Mesothelial cell of epicardium (in vitro differentiated cells): ENCODE measurements at places on chromosomes 16 and 17. TPM values are rescaled to one million over a fixed set of nuclear protein-coding genes. Genes with fewer than 3 reads are reported as not detected.
A peak's percentile ranks its signal among the peaks of the same experiment; 100 is the strongest.

The CLEC18C gene
- 0.16 TPM in 1 of 3 replicates, not detected in the others for total RNA-seq

The METTL9 gene
- total RNA-seq, result 138 to 145 TPM (median 142 TPM) in 3 replicates

The UMOD gene
- not detected in 3 replicates for total RNA-seq

The TSPAN10 gene
- total RNA-seq, result 2.9 to 3.7 TPM (median 3.1 TPM) in 3 replicates

The CHTF18 gene
- total RNA-seq, result 85.6 to 89.2 TPM (median 87.5 TPM) in 3 replicates

The CCDC154 gene
- total RNA-seq, result 3.9 to 5.6 TPM (median 4.2 TPM) in 3 replicates

The ATP1B2 gene
- total RNA-seq, result 9.6 to 10.5 TPM (median 10.2 TPM) in 3 replicates

The OR1F1 gene
- total RNA-seq, result not detected in 3 replicates

GRCh38 chr17:55634702-55635101 is 88.0 kb downstream of the TMEM100 start:
- no peak overlapping the region for H3K4me3 ChIP-seq
- no peaks in the 10 kb centered on the region for H3K27me3 ChIP-seq
- no peak for DNase-seq
- no peak overlapping the region for H3K27ac ChIP-seq

DNA sequence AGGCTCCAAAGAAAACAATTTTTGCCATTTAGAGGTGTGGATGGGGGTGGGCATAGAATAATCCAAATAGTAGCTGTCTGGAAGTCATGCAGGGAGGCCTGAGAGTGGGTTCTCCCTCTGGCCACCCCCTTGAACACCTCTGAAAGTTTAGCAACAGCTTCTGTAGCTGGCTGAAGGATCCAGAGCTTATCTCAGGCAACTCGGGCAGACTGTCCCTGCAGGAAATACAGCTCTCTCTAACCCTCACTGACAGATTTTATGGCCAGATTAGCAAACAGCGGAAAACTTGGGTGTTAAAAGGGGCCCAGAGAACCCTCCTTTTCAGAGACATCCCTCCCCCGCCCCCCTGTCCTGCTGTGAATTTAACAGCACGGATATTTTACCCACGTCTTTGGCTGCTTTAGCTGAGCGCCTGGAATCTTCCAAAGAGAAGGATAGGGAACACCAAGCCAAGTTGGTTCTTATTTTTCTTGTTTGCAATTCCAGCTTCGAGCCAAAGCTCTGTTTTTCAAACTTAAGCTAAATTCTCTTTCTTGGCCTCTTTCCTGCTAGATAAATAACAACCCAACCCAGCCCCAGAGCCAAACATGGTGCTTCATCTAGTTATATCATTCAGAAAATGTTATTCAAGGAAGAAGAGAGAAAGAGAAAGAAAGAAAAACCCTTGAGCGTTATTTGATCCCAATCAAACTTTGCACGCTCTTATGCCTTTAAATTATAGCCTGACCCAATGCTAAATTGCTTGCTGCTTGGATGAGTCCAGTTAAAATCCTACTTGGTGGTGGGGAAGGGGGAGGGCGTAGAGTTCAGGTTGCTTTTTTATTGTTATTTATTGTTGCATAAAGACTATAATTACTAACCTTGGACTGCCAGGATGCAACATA is 2.3 kb upstream of the HOXB2 start:
- H3K27me3 ChIP-seq, result no peaks in the 10 kb centered on the region
- no peak for DNase-seq
- peak overlapping the region; percentile 42 for H3K4me3 ChIP-seq
- peaks cover 19% of the 10 kb centered on the region for H3K36me3 ChIP-seq

DNA sequence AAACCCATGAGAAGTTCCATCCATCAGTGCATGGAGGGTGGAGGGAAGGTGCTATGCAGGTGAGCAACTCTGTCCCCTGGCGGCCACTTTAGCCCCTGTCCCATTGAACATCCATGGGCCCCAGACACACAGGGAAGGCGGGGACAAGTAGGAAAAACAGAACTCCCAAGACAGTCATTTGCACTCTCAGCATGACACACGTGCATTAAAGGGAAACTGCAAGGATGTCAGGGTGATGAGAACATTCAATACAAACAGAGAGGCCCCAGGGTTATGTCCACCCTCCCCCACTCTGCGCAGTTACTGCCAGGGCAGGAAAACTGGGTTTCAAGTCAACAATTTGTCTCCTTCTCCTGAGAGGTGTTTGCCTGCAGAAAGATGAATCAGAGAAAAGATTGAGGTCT is 44.0 kb upstream of the AKTIP start:
- peaks cover 25% of the 10 kb centered on the region for H3K4me1 ChIP-seq
- DNase-seq, result no peak
- H3K27me3 ChIP-seq, result peaks cover 1% of the 10 kb centered on the region
- no peak overlapping the region for H3K4me3 ChIP-seq

DNA sequence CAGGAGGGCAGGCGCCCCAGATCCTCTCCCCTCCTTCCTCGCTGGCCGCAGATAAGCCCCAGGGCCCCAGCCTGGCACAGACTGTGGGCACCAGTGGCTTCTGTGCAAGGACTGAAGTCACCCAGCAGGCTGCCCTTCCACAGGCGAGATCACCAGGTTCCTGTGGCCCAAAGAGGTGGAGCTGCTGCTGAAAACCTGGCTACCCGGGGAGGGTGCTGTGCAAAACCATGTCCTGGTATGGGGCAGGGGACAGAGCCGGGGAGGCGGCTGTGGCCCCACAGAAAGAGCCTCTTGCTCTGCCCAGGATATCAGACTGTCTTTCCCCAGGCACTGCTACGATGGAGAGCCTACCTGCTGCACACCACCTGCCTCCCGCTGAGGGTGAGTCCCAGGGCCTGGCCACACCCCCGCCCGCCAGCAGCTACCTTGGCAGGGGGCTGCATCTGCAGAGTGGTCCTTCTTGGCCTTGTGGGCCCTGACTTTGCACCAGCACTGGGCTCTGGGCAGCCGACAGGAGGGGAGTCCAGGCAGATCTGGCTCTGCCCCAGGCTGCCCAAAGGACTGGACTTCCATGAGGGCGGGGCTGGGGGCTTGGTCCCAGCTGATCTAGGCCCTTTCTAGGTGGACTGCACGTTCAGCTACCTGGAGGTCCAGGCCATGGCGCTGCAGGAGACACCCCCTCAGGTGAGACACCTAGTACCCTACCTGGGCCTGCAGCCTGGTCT is 615 bp downstream of the CARMIL2 start:
- H3K4me1 ChIP-seq, result no peaks in the 10 kb centered on the region
- no peaks in the 10 kb centered on the region for H3K36me3 ChIP-seq
- H3K27ac ChIP-seq, result no peak overlapping the region
- no peak for DNase-seq

- peaks cover 42% of the 10 kb centered on the region for H3K4me1 ChIP-seq
- DNase-seq, result no peak
- no peak overlapping the region for H3K4me3 ChIP-seq
- no peaks in the 10 kb centered on the region for H3K36me3 ChIP-seq
Observed at GRCh38 chr17:61809816-61810392, 53.4 kb downstream of the BRIP1 start.

DNA sequence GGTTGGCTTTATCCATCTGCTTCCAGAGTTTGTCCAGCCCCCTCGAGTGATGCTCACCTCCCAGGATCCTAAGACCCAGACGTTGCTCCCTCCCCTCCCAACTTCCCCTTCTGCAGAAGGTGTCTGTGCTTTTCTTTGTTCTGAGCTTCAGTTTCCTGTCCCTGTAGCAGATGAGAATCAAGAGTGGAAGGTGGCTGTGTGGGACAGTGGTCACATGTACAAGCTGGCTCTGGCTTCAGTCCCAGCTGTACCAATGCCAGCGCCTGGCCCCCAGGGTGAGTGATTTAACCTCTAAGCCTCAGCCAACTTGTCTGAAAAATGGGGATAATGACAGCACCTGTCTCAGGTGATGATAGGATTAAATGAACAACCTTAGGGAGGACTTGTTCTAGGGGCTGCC is 7.7 kb downstream of the PRR15L start:
- H3K4me3 ChIP-seq, result no peak overlapping the region
- H3K27me3 ChIP-seq, result no peaks in the 10 kb centered on the region
- no peaks in the 10 kb centered on the region for H3K36me3 ChIP-seq

GRCh38 chr17:45256114-45256966 is 5.6 kb downstream of the SPATA32 start:
- H3K4me1 ChIP-seq, result no peaks in the 10 kb centered on the region
- no peaks in the 10 kb centered on the region for H3K36me3 ChIP-seq
- peaks cover 2% of the 10 kb centered on the region for H3K27me3 ChIP-seq
- DNase-seq, result no peak
- no peak overlapping the region for H3K27ac ChIP-seq
- no peak overlapping the region for H3K4me3 ChIP-seq

DNA sequence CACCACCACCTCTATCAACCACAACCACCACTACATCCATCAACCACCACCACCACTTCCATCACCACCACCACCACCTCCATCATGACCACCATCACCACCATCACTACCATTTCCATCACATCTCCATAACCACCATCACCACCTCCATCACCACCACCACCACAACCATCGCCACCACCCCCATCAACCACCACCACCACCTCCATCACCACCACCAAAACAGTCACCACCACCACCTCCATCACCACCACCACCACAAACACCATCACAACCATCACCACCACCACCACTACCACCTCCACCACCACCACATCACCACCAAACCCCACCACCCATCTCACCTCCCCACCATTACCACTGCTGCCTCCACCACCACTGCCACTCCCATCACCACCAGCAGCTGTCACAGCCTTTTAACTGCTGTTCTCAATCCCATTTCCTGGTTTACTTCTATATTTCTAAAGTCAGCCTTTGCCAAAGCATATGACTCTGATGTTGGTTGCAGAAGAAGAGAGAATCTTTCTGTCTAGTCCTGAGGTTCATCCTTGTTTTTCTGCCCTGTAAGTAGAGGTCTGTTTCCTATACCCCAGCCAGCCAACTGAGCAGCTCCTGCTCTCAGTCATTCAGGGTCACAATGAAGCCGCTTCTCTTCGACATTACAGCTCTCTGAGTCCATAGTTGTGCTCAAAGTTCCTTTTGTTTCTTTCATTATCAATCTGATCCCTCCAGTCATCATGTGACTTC is 14.0 kb downstream of the MARCHF10 start:
- peaks cover 21% of the 10 kb centered on the region for H3K4me1 ChIP-seq
- no peaks in the 10 kb centered on the region for H3K27me3 ChIP-seq
- H3K27ac ChIP-seq, result no peak overlapping the region
- no peak overlapping the region for H3K4me3 ChIP-seq
- peak; percentile 24 for DNase-seq

- no peak overlapping the region for H3K4me3 ChIP-seq
- H3K27ac ChIP-seq, result no peak overlapping the region
- no peak for DNase-seq
- H3K36me3 ChIP-seq, result peaks cover 8% of the 10 kb centered on the region
- H3K4me1 ChIP-seq, result peaks cover 2% of the 10 kb centered on the region
- H3K27me3 ChIP-seq, result peaks cover 63% of the 10 kb centered on the region
Observed at GRCh38 chr17:39208893-39209292, 8.8 kb downstream of the RPL19 start.

GRCh38 chr16:15854906-15855703 is 1.7 kb downstream of the MYH11 start:
- H3K27me3 ChIP-seq, result peaks cover 62% of the 10 kb centered on the region
- H3K27ac ChIP-seq, result no peak overlapping the region
- peaks cover 9% of the 10 kb centered on the region for H3K4me1 ChIP-seq
- H3K36me3 ChIP-seq, result no peaks in the 10 kb centered on the region
- H3K4me3 ChIP-seq, result no peak overlapping the region

GRCh38 chr17:40068129-40068581 is 5.4 kb downstream of the THRA start:
- no peak for DNase-seq
- no peaks in the 10 kb centered on the region for H3K36me3 ChIP-seq
- H3K4me3 ChIP-seq, result peak overlapping the region; percentile 64

GRCh38 chr16:14464192-14464591 is 165.9 kb downstream of the PARN start:
- no peaks in the 10 kb centered on the region for H3K27me3 ChIP-seq
- peaks cover 7% of the 10 kb centered on the region for H3K4me1 ChIP-seq
- H3K4me3 ChIP-seq, result no peak overlapping the region
- DNase-seq, result no peak

DNA sequence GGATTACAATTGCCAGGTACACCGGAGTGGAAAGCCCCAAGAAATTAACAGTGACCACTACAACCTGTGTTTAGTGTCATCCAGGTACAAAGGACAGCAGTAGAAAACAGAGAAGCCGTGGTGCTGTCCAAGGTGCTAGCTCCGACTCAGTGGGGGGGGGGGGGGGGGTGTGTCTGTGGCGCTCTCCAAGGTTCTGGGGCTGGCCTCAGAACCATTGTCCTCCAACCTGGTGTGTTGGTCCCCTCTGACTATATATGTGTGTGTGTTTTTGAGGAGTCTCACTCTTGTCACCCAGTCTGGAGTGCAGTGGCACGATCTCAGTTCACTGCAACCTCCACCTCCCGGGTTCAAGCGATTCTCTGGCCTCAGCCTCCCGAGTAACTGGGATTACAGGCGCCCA is 5.8 kb upstream of the ZNF23 start:
- no peaks in the 10 kb centered on the region for H3K27me3 ChIP-seq
- H3K36me3 ChIP-seq, result no peaks in the 10 kb centered on the region
- H3K4me1 ChIP-seq, result peaks cover 3% of the 10 kb centered on the region

DNA sequence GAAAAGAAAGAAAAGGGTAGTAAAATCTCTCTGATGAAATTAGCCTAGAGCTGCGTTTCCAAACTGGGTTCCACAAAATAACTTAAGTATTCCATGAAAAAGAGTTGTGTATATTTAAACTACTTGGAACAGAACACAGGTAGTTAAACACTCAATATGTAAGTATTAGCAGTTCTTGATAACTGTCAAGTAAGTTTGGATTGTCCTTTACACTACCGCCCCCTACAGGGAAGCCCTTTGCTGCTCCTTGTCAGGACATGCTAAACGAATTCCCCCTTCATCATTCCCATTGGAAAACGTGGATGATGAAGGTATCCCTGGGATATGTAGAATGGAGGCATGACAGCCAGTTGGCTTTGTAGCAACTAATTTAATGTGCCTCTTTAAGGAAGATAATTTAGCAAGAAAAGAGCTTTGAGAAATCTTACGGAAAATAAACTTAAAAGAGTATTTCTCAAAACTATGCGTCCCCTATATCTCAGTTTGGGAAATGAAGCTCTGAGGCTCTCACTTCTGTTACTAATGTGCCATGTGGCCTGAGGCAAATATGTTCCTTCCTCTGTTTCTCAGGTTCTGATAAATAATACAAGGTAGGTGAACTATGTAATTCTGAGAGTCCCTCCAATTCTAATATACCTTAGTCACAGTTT is 18.8 kb downstream of the NCBP3 start:
- no peak overlapping the region for H3K4me3 ChIP-seq
- peak; percentile 47 for DNase-seq
- H3K36me3 ChIP-seq, result peaks cover 30% of the 10 kb centered on the region

DNA sequence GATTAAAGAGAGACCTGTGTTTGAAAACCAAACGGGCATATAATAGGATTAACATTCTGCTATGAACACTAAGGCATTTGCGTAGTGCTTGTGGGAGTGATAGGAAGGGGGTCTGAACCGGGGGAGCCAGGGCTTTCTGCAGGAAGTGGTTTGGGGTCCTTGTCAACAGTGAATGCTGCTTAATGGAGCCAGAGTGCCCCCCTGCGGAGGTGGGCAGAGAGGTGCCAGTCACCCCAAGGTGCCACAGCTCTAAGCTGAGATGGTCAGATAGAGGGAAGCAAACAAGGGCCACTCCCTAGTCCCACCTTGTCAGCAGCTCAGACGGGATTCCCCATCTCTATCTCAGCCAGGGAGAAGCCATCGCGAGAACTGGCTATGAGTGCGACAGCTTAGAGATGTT is 17.7 kb downstream of the NAA60 start:
- peak overlapping the region; percentile 22 for H3K27ac ChIP-seq
- H3K4me3 ChIP-seq, result no peak overlapping the region
- H3K36me3 ChIP-seq, result no peaks in the 10 kb centered on the region
- DNase-seq, result no peak
- no peaks in the 10 kb centered on the region for H3K27me3 ChIP-seq
- H3K4me1 ChIP-seq, result peaks cover 32% of the 10 kb centered on the region
